ENCODE measurements at places on chromosomes 16 and 17.

DNA sequence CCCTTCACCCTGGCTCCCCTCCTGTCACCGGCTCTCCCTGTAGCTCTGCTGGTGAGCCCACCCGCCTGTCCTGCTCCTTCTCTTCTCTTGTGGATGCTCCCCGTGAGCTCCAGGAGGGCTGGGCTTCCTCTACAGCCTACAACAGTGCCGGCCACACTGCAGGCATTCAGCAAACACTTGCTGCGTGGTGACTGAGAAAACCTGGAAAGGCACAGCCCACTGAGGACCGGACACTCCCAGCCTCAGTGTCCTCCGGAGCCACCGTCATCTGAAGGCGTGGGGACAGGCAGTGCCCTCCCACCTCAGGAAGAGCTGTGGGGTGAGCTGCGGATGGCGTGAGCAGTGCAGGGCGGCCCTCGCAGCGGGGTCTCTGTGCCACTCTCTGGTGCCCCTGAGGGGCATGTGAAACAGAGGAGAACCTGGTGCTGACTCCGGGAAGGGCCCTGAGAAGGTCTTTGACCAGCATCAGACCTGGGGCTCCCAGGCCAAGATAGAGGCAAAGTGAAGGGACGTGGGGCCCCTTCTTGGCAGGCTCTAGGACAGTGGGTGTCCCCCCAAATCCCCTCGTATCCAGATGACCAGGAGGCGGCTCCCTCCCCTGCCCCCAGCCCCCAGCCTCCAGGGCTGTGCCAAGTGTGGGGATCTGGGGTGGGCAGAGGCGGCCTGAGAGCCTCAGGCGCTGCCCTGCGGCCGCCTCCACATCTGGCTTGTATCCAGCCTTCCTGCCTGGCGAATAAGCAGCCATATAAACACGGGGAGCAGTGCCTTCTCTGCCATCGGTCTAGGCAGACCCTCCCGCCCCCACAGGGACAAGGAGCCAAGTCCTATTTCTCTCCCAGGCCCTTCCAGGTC lies 44.0 kb upstream of the PABPN1L start:
- no peak for DNase-seq

DNA sequence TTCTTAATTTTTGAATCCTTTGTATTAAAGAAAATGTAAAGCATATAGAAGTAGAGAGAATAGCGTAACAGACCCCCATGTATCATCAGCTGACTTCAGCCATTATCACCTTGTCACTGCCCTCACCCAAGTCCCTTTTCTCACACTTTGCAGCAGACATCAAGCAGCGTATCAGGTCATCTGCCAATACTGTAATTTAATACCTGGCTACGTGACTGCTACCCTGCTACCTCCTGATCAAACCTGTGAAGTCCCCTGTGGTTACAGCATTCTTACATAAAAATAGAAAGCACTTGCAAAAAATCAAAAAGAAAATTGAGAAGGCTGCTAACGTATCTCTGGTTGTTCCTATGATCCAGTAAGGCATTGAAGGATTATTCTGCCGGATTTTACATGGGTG lies 96.4 kb downstream of the PLCG2 start:
- DNase-seq: no peak

DNA sequence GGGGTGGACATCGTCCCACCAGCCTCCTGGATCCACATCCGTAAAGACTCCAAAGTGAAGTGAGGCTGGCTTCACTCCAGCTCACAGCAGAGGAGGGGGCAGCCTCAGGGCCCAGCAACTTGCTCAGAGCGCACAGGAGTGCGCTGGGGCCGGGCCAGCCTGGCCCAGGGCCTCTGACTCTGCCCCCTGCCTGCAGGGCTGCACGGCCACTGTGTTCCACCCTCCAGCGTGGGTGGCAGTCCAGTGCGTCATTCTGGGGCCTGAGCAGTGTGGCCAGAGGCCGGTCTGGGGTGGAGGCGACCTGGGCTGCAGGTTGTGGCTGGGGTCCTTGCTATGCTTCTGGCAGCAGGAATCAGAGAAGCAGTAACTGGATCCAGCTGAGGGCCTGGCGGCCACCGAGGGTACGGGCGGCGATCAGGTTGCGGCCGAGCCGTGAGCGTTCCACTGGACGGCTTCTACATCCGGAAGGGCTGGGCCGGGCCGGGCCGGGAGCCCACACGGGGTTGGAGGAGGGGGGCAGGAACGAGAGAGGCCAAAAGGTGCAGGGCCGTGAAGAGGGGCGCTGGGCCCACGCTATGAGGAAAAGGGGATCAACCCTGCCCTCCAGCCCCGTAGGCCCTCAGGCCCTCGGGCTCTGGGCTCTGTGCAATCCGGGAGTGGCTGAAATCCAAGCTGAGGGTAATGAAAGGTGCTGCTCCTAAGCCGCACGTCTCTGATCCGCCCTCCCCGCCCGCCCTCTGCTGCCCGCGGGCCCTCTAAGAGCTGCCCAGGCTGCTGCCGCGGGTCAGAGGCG lies at the start of gene FSCN2:
FSCN2 (plus strand) TSS at position 787 of the 793 bp plus-strand sequence. CDS start 155 bp downstream, outside the sequence.
- DNase-seq: no peak

DNA sequence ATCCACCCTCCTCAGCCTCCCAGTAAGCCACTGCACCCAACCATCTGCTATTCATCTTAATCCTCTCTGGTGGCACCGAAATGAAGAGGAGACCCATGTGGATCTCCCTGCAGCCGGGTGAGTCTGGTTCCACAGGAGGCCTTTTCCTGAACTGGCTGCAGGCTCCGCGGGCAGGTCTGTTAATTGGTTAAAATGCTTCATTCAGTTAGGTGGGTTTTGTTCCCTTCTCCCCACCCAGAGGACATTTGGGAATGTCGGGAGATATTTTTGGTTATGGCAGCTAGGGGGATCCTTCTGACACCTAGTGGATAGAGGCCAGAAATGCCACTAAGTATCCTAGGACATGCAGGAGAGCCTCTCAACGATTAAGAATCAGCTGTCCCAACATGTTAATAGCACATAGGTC lies 16.7 kb downstream of the C16orf54 start:
- DNase-seq: no peak

GRCh38 chr16:78509965-78510364 lies 410.5 kb downstream of the WWOX start:
- no peak for DNase-seq

DNA sequence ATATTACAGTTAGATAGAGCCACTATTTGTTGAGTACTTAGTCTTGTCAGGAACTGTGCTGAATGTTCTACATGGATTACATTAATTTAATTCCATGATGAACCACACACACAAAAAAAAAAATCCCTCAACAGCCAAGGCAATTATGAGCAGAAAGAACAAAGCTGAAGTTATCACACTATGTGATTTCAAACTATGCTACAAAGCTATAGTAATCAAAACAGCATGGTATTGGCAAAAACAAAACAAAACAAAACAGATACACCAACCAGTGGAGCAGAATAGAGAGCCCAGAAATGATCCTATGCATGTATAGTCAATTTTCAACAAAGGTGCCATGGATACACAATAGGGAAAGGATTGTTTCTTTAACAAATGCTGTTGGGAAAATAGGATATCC lies 8.1 kb upstream of the ERCC4 start:
- DNase-seq: no peak

- no peak for DNase-seq
Observed at GRCh38 chr17:41404024-41404671, 6.7 kb upstream of the KRT31 start.

DNA sequence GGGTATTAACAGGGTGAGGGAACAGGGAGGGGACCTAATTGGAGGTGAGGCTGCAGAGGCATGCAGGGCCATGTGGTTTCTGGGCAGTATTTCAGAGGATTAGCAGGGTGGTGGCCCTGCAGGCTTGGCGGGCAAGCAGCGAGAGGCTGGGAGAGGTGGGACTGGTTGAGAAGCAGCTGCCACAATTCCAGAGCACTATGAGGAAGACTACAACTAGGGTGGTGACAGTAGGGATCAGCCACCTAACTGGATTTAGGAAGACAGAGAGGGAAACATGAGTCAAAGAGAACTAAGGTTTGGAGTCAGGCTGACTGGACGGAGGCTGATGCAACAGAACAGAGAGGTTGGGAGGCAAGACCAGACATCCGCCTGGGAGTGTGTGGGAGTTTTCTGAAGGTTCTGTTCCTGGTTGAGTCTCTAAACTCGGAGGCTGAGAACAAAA lies 12.3 kb downstream of the ALOXE3 start:
- DNase-seq: no peak

GRCh38 chr17:73007407-73007806 lies 85.1 kb downstream of the SLC39A11 start:
- DNase-seq: no peak

DNA sequence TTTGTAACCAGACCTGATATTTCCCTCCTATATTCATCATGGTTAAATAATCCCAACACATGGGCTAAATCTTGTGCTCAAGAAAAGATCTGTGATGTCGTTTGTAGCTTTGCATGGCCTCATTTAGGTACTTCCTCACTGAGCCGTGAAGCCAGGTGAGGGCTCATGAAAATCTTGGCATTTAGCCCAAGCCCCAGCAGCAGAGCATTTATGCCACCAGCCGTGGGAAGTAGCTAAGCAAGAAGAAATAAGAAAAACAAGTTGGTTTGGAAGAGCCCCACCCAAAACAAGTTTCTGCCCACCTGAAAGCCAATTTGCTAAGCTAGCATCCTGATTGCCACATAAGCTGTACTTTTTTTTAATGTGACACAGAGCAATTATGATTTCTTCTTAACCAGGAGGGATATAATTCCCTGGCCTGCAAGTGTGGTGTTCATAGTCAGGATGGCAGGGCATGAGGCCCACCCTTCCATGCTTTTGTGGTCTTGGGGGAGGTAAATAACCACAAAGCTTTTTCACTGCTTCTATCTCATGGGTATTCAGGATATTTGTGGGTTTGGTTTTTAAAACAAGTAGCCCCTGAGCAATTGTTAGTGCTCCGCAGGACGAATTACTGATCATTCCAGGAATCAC lies 10.5 kb downstream of the TMIGD1 start:
- peak; percentile 31 for DNase-seq

- DNase-seq: no peak
Observed at GRCh38 chr16:79381603-79382042, 218.9 kb downstream of the MAF start.

- peak; percentile 56 for DNase-seq
Observed at GRCh38 chr16:58684354-58685083, at the start of gene SLC38A7. Gene SLC38A7, minus strand, starts transcription at chr16:58684770. Its CDS starts 4,644 bp downstream, at chr16:58680126.

DNA sequence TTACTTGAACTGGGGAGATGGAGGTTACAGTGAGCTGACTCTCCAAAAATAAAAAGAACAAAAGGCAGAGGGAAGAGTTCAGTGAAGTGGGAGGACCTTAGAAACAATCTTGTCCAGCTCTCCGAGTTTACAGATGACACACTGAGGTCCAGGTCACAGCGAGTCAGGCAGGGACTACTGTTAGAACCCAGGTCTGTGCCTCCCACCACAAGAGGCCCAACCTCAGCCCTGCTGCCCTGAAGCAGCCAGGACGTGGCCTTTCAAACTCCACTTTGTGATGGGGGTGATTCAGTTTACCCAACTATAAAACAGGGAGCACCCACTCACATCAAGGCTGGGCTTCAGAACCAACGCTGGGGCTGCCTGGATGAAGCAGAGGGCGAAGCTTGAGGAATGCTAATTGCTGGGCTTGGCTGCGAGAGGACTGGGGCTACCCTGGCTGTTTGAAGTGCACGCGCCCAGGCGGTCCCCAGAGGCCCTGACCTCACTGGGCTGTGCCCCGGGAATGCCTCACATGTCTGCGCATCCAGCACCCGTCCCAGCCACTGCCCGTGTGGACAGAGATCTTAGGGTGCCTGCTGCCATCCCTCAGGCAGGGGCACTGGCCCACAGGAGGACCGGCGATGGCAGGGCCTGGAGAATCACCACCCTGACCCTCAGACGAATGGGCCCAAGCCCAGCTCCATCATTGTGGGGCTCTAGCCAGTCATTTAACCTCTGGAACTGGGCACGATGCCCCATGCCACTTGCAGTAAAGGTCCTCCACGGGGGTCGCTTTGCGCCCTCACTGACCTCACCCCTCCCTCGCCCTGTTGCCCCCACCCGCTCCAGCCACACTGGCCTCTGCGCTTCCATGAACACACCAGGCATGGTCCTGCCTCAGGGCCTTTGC lies 11.4 kb downstream of the SLC5A10 start:
- no peak for DNase-seq

DNA sequence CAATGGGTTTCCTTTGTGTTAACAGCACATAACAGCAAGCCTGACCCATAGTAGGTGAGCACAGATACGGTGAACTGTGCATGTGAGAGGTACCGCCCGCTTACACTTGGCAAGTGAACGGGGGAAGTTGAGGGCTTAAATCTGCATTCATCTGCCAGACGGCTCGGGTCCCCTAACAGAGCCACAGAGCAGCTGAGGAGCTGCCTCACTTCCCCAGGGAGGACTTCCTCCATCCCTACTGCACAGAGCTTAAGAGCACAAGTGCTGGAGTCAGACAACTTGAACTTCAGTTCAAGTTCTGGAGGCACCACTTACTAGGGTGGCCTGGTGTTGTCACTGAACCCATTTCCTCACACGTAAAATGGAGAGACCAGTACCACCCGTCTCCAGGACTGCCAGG lies 13.4 kb downstream of the RAB5C start:
- no peak for DNase-seq

GRCh38 chr16:69166946-69167930 lies 19.7 kb upstream of the SNTB2 start:
- no peak for DNase-seq

DNA sequence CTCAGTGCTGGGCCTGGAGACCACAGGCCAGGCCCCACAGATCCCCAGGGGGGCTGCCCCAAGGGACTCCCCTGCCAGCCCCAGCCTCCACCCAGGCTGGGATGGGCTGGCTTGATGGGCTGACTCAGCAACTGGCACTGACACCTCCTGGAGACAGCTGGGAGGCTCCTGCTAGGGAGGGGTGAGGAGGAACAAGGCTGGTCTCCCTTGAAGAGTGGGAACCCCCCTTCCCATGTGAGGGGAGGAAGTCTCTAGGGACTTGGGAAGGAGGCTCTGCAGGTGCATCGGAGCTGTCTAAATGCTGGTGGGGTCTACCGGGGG lies 10.4 kb downstream of the NHERF1 start:
- no peak for DNase-seq

DNA sequence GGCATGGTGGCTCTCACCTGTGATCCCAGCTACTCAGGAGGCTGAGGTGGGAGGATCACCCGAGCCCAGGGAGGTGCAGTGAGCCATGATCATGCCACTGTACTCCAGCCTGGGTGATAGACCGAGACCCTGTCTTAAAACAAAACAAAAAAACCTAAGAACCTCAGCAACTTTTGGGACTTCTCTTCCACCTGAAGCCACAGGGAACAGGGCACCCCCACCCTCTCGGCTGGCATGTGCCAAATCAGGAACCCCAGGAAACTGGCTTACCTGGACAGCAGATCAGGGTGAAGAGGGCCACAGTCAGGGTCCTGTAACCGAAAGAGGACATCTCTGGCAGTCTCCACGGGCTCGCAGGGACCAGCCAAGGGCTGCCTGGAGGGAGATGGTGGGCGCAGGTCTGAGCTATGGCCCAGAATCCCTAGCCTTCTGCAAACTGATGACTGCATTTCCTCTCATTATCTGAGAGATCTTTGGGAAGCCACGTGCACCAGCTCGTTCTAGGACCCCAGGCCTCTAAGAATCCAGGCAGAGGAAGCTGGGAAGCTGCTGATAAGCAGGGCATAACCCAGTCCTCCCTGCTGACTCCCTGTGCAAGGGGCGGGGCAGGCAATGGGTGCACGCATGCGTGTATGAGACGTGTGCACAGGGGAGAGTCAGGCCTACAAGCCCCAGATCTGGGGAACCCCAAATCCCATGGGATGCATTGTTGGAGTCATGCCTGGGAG lies 8.4 kb downstream of the PRR29 start:
- DNase-seq: no peak

- no peak for DNase-seq
Observed at GRCh38 chr16:21263640-21264570, 14.2 kb downstream of the CRYM start.

- no peak for DNase-seq
Observed at GRCh38 chr16:67736858-67737257, 17.7 kb upstream of the GFOD2 start.

Measured in stimulated activated CD4-positive, alpha-beta T cell treated with anti-CD3 and anti-CD28 coated beads, Interleukin-15, amount 100 ng/mL, for 1 hour (primary cell).